ENCODE measurements at places on chromosomes 5 and 9.

GRCh38 chr5:34905564-34905963 lies 9.7 kb downstream of the RAD1 start:
- DNase-seq, result no peak

- DNase-seq, result no peak
Measured at GRCh38 chr5:131953969-131954368, 8.5 kb upstream of the MEIKIN start.

GRCh38 chr5:400282-401145 lies 42.5 kb upstream of the EXOC3 start:
- DNase-seq, result no peak

DNA sequence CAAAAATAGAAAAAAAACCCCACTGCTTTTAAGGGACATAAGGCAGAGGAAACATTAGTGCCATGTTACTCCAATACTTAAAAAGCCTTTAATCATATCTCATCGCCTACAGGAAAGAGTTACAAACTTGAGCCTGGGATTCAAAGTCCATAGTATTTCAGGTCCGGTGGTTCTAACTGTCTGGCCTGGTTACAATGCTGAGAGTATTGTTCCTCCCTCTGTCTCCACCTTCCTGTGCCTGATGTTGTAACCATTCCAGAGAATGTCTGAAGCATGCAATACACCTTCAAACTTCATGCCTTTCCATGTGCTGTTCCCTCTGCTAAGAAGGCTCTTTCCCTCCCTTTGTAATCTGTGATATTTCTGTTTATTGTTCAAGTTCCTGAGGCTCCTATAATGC lies 41.6 kb upstream of the SLC36A2 start:
- no peak for DNase-seq

DNA sequence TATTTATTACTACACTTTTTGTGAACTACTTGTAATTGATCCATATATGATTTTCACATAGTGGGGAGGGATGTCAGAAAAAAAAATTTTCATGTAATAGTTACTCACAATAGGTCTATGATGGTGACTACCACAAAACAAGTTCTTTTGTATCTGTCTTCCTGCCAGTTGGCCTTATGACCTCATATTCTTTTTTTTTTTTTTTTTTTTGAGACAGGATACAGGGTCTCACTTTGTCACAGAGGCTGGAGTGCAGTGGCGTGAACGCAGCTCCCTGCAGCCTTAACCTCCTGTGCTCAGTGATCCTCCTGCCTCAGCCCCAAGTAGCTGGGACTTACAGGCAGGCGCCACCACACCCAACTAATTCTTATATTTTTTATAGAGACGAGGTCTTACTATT lies 10.9 kb downstream of the SEC24A start:
- DNase-seq, result no peak
